ENCODE measurements at places on chromosomes 1 and 21.

DNA sequence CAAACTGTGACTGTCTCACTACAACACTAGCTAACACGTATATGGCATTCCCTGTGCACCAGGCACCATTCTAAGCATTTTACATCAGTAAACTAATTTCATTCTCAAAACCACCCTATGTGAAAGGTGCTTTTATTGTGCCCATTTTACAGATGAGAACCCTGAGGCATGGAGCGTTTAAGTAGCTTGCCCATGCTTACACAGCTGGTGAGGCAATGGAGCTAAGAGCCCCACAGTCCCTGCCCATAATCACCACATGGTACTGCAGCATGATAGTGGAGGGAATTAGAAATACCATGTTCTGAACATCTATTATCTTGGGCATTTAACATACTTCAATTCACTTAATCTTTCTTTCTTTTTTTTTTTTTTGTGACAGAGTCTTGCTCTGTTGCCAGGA lies 31.1 kb upstream of the KLHDC8A start:
- no peak for DNase-seq

DNA sequence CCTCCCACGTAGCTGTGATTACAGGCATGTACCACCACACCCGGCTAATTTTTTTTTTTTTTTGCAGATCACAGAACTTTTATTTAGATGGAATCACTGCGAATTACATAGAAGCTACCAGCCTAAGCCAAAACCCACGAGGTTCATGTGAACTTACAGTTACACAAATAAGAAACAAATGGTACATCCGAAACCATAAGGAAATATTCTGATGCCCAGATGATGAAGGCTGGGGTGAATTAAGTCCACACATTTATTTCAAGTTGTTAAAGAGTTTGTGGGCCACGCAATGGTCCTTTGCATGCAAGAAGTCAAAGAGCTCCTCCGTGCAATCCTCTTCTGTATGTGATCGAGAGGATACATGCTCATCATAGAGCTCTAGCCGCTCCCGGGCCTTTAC lies 328 bp downstream of the UQCRHL start:
- DNase-seq, result no peak

DNA sequence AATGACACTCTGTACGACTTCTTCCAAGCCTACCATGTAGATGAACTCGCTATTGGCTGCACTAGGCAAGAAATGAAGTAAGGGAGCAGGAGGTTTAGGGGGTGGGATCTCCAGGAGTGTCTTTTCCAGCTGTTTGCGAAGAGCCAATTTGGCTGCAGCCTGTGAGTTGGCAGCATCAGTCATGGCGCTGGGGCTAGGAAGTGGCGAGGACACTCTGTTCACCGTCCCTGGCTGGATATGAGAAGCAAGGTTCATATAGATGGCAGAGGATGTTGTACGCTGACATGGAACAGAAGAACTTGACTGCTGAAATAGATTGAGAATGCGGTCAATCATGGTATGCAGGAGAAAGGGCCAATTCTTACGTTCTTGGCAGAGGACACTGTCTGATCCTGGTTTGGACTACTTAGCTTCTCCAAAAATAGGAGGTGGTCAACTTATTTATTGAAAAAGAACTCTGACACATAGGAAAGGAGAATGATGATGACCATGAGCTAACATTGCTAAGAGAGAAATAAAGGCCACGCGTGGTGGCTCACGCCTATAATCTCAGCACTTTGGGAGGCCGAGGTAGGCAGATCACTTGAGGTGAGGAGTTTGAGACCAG lies 41.2 kb downstream of the SLC27A3 start:
- DNase-seq, result no peak

DNA sequence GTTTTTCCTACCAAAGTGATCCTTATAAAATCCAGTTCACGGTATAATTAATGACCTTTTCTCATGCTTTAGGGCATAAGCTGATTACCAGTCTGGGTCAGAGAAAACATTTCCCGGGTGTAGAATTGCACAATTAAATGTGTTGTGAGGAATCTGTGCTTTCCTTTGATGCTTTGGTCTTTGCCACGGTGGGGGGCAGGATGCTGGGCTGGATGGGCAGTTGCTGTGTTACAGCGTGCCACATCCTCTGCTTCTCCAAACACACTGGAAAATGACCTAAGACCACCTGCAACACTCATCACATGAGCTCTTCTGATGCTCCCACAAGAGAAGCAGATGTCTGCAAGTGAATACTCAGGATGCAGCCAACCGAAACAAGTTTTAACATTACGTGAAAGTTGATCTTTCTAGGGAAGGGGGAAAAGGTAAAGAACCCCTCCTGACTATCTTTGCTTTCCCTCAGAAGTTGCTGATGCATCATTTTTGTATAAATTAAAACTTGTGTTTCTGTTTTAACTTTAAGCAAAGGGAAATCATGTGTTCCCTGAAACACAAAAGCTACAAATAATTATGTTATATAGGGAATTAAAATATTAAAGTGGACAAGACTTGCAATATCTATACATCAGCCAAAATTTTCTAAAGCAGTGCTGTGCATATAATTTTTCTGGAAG lies 515.3 kb upstream of the NR5A2 start:
- DNase-seq, result no peak

DNA sequence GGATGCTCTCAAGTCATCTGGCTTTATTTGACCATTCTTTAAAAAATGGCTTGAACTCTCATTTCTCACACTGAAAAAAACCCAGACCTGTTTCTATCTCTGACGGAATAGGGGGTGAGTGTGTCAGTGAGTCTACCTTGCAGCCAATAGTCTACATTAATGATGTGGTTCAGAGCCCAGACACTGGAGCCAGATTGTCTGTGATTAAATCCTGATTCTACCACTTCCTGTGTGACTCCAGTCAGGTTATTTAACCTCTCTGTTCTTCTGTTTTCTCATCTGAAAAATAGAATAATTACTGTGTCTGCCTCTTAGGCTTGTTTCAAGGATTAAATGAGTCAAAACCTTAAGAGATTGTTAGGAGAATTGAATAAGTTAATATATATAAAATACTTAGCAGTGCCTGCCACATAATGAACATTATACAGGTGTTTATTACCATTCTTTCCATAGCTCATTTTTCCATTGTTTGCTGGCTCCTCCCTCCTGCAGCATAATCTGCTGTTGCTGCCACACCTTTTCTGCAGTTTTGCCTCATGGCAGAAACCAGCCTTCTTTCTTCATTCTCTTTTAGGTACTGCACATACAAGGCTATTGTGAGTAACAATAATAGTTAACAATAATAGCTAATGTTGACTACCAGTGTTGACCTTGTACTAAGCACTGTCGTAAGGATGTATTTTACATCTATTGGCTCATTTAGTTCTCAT lies 157.6 kb upstream of the IVNS1ABP start:
- DNase-seq, result no peak

DNA sequence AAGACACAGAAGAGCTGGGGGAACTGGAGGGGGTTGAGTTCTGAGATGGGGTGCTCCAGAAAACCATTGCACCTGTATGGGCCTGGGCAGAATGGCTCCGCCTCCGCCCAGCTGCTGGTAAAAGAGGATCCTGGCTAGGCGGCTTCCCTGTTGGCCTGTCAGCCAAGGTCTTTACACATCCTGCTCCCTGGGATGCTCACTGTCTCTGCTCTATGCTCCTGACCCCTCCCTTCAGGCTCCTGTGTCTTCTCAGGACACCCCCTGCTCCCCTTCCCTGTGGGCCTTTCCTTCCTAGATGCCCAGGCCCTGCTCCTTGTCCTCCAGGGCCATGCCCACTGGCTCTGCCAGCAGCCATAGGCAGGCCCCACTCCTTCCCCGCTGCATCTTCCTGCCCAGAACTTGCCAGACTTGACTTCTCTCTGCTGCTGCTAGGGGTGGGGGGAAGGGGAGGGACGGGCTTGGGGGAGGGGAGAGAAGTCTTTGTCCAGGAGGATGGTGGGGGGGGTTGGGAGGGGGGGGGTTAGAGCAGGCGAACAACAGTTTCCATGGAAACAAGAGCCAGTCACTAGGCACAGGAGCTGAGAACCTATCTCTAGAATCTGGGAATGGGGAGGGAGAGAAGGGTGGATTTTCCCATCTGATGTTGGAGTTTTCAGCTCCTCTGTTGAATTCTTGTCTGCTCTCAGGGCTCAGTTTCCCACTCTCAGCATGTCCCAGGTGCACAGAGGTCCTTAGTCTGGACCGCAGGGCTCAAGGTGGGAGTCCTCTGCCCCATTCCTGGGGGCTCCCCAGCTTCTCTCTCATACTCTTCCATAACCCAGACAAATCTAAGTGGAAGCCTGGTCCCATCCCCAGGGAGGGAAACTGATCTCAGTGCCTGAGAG lies 10.6 kb downstream of the CELSR2 start:
- DNase-seq, result no peak

GRCh38 chr1:166999500-167000055 lies 10.5 kb downstream of the MAEL start:
- no peak for DNase-seq

DNA sequence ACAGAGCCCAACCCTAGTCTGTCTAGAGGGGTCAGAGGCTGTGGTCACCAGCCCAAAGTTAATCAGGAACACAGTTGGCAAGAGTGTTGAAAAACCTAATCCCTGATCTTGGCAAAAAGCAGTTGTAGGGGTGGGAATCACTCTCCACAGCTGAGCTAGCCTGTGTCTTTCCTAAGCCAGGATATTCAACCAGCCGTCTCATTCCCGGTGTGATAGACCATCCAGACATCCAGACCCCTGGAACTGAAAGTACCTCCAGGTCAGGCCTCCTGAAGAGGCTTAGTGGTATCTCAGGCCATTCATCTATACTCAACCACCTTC lies 4.9 kb downstream of the LHX9 start:
- DNase-seq, result no peak

Measured in mesothelial cell of epicardium (in vitro differentiated cells).